ENCODE measurements at places on chromosomes 2 and 18.
A peak's percentile ranks its signal among the peaks of the same experiment; 100 is the strongest.

DNA sequence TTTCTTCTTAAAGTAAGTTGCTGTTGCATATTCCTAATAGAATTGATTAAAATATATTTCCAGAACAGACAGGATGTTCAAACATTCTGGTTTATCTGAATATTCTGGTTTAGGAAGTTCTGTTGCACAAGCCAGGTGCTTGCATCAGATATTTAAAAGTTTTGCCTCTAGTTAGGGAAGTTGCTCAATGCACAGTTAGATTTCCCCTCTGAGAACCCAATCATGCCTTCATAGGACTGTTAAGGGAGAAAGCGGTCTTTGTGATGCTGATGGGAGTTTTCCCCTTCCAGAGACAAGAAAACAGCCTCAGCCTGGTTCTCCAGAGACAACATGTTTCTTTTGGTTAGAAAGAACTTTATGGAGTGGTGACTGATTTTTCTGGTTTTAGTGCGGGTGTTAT, 65.6 kb upstream of the REV1 start:
- no peak for DNase-seq

DNA sequence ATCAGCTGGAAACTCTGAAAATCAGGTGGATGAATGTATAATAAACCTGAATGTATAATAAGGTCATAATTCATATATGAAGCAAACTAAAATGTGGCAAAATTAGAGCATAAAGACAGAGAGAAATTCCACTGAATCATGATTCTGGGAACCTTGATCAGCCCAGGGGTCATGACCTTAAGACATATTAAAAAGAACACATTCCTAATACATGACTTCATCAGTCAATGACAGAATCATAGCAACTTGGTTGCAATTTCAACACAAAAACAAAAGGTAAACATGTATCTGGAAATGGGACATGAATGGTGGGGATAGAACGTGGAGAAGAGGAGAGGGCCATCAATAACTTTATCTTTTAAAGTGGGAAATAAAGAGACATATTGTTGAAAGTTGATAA, 17.6 kb downstream of the AFF3 start:
- DNase-seq = no peak

- no peak for DNase-seq
Measured at GRCh38 chr2:15031745-15032240, 399.3 kb downstream of the LRATD1 start.

- DNase-seq = no peak
Measured at GRCh38 chr2:51079945-51080344, 48.0 kb upstream of the NRXN1 start.

- DNase-seq = no peak
Measured at GRCh38 chr2:216516730-216517350, 18.2 kb downstream of the RPL37A start.

- no peak for DNase-seq
Measured at GRCh38 chr2:235024191-235024860, 72.5 kb downstream of the SH3BP4 start.

DNA sequence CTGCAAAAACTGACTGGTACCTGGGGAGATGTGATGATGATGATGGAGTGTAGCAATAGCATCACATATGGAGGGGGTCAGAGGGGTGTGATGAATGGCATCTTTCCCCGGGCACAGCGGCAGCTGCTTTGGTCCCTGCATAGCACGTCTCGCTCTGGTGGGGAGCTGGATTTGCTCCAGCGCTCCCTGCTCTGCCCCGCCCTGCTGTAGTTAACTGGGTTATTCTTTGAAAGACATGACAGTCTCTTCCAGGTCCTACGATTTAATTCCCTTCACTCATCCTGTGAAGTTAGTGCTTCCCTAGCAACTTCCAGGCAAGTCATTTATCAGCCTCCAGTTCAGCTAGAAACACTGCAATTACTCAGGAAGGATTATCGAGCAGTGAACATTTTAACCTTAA, 463.1 kb downstream of the TSN start:
- DNase-seq = no peak

- DNase-seq = no peak
Measured at GRCh38 chr2:120832296-120833070, 96.8 kb downstream of the GLI2 start.

DNA sequence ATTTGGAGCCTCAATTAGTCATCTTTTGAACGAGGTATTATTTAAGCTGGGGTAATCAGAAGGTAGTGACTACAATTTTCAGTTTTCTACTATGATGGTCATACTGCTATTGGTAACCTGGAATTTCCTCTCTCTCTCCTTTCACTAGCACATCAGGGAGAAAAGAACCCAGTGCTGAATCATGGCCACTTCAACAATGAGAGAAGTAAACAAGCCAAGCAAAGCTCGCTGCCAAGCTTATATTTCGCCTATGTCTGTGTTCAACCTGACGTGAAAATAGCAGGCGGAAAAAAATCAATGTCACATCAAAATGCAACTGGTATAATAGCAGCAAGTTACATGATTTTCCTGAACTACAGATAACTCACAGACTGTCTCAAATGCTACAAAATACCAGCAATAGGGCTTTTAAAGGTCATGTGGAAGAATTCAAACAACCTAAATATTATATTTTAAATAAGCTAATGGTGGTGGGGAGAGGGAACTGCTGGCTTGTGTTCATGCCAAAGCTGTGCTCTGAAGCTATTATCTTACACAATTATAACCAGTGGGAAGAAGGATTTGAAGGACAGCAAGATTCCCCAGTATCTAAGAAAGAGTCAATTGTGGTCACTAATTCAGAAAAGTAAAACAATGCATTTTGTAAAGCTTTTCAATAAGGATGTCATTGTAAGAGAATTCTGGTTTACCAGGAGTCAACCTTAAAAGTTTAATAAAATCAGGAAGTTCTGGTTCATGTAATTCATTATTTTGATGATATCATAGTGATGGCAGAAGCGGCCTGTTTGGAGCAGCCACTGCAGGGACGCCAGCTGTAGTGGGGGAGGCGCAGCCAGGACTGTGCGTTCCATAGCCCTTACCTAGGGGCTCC, 38.0 kb downstream of the RNF152 start:
- DNase-seq = no peak

DNA sequence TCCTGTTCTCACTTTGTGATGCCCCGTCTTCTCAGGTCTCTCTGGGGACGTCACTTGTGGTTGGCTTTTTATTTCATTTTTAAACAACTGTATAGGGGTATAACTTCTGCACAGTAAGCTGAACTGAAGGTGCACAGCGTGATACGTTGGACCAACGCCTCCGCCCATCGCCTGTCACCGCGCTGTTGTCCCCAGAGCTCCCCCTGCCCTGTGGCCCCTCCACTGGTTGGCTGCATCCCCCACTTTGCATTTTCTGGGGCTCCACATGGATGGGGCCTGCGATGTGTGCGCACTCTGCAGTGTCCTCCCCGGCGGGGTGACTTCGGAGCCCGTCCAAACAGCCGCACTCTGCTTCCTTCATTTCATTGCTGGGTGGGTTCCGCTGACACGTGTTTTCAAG, 14.3 kb downstream of the GPR35 start:
- DNase-seq = no peak

DNA sequence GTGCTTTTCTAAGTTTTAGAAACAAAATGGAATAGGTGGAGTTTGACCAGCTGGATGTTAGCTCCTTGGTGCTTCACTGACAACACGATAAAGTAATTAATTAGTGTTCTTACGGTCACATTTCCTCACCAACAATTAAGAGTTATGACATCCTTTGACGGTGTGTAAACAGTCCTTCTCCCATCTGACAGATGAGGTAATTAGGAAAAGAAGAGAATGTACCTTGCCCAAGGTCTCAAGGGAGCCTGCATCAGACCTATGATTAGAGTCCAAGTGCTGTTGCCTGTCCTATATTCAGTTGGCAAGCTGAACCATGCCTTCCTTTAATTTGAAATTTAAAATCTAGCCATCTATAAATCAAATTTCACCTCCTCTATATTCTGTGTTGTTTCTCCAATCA, 48.3 kb upstream of the STK17B start:
- no peak for DNase-seq

DNA sequence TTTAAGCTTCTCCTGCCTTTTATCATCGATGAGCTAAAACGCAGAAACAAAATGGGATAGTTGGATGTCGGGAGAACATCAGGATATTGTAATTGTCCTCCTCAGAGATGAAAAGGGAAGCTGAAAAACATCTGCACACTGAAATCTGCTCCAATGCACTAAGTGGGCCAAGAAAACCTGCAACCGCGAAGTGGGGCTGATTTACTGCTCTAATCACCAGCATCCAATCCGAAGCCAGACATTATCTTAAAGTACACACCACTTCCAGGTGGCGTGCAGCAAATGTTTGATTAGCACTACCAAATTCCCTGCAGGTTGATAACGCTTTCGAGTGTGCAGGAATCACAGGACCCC, 230.3 kb upstream of the SLC14A2 start:
- DNase-seq = no peak

DNA sequence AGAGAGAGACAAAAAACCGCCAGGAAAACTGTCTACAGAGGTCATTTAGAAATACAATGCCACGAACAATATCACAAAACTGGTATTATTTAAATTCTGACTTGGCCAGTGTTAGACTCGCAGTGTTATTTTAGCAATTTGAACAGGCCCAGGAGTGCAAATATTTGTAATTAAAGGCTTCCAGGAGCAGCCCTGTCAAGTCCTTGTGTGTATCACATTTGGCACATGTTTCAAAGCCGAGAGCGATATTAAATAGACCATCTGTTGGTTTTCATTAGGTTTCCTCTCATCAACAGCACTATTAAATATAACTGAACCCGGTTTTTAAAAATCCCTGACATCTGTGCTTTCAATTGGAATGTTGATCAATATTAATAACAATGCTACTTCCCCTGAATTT, 656.9 kb downstream of the TSN start:
- DNase-seq = no peak

- no peak for DNase-seq
Measured at GRCh38 chr18:69777248-69777647, 170.4 kb downstream of the CD226 start.

DNA sequence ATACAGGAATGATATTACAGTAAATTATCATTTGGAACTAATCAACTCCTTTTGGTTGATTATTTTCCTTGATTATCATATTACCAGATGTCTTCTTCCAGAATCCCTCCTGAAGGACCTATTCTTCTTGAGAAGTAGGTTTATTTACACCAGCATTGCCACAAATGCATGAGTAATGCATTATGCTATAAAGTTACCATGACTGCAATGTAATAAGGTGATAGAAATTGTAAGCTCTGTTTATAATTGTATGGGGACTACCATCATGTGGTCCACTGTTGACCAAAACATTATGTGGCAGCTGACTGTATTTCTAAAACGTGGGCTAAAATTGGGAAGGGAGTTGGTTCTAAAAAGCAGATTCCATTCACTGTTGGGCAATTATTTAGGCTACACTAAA, 602.2 kb downstream of the NYAP2 start:
- DNase-seq = no peak

DNA sequence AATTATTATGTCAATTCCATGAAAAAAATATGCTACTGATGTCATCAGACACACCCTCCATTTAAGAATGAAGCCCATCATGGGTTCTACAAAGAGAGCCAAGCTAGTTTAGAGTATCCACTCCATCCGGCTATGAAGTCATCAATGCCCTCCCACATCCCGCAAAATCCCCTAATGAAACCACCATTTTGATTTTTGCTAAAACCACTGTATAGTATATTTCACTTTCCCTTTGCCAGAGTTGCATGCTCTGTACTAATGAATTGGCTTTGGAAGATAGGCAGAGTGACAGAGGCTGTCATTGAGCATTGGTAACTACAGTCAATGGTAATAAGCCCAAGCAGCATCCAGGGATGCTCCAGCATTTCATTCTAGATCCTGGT, 118.6 kb downstream of the ANKRD44 start:
- peak; percentile 53 for DNase-seq

DNA sequence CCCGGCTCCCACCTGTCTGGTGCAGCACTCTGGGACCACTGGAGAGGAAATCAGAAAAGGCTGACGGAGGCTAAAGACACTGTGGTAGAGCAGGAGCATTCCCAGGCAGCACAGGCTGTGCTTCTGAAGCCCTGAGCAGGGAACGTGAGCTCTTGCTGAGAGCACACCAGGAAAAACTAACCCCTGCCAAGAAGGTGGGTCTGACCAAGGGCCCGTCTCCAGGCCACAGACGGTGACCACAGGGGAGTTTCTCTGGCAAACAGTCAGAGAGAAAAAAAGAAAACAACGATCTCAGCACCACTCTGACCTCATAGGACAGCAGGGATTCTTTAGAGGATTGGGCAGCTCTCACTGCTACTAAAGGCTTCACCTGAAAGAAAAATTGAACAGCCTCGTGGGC, 201.4 kb downstream of the AFF3 start:
- DNase-seq = no peak

GRCh38 chr18:10168477-10168876, 254.7 kb downstream of the VAPA start:
- no peak for DNase-seq

GRCh38 chr18:4677006-4677405, 221.9 kb upstream of the DLGAP1 start:
- DNase-seq = no peak

DNA sequence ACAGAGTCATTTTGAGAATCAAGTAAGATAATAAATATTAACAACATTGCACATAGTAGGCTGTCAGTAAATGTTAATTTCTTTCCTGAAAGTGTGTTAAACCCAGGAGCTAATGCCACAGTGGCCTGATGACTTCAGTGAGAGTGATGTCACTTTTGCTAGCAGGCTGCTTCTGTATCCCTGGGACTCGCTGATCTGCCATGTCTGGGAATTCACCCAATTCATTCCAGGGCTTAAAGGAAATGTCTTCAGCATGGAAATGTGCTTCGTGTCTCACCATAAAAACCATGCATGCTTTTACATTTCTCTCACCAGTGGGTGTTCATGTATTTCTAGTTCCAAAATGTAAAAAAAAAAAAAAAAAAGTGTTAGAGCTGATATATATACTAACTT, 56.8 kb upstream of the MAPRE3 start:
- no peak for DNase-seq

GRCh38 chr2:227908266-227909054, 37.0 kb downstream of the DAW1 start:
- DNase-seq = no peak

DNA sequence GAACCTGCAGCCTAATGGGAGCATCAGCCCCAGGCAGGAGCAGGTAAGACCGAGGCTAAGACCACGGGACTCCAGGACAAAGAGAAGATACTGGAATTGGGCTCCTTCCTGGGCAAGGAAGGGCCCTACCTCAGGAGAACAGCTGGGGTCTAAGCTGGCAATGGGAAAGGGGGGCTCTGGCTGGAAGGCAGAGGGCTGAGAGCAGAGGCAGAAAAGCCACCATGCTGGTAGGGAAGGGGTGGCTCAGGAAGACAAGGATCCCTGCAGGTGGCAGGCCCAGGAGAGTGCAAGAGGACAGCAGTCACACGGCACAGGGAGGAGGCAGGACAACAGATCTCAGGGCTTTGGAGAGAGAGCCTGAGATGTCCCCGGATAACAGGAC, 203.5 kb downstream of the NDUFA10 start:
- no peak for DNase-seq

All from stimulated activated CD4-positive, alpha-beta T cell treated with anti-CD3 and anti-CD28 coated beads, Interleukin-4, amount 100 ng/mL, for 24 hours (primary cell).